AG04450 (cell line): ENCODE measurements at places on chromosomes 2 and 18.

DNA sequence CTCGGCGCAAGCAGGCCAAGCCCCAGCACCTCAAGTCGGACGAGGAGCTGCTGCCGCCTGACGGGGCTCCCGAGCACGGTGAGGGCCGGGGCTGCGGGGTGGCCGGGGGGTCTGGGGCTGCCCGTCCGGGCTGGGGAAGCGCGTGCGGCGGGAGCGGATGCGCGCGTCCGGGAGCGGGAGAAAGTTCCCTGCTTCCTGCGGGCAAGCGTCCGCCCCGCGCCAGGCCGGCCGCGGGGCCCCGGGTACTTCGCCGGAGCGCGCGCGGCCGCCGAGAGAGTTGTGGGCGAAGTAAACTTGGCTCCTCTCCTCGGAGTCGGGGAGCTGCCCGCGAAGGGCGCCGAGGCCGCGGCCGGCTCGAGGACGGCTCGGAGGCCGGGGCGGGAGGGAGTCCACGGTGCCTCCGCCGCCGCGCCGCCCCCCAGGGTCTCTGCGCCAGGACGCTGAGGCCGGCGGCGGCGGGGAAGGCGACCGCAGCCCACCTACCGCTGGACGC is 707 bp downstream of the SALL3 start:
- DNase-seq, result no peak

DNA sequence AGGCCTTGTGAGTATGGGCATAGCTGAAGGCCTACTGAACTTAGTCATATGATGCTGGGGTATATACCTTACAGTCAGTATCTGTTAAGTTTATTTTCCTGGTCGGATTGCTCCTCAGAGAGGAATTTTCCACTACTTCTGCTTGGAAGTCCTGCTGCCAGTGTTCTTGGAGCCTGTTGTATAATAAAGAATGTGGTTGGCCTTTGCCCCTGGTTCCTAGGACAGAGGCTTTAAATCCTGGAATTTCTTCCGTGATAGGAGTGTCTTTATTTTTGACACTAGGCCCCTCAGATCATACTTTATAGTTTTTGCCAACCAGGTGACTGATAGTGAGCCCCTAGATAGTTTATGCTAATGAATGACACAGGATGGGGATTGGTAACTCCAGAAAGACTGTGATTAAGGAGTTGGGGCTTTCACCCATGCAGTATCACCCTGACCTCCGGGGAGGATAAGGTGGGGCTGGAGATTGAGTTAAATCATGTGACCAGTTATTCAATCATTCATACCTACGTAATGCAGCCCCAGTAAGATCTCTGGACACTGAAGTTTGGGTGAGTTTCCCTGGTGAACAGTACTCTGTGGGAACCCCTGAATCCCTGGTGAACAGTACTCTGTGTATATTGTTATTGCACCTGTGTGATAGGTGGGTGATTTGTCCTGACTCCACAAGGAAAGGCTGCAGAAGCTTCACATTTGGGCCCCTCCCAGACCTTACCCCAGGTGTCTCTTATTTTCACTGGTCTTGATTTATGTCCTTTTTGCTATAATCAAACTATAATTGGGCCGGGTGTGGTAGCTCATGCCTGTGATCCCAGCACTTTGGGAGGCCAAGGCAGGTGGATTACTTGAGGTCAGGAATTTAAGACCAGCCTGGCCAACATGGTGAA is 56.9 kb downstream of the COMMD1 start:
- DNase-seq, result no peak

GRCh38 chr2:98084869-98085238 is 2.1 kb upstream of the VWA3B start:
- DNase-seq, result no peak

DNA sequence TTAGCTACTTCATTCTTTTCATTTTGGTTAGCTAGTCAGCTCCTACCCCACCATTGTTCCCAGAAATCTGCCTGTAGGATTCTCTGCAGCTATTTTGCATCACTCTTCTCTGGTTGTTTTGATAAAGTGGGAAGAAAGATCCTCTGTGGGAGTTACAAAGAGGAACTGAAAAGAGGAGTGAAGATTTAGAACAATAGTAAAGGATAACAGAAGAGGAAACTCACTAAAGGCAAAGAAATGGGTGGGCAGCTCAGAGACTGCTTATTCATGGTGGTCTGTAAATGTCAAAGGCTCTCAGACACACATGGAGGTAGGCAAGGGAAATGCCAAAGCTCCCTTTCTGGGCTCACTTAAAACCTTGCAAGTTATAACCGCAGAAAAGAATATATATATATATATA is 17.2 kb upstream of the CD207 start:
- no peak for DNase-seq

- DNase-seq, result no peak
Observed at GRCh38 chr18:40469851-40470250, 1485.2 kb upstream of the PIK3C3 start.

GRCh38 chr2:50831676-50832075 is 200.3 kb downstream of the NRXN1 start:
- DNase-seq, result no peak

DNA sequence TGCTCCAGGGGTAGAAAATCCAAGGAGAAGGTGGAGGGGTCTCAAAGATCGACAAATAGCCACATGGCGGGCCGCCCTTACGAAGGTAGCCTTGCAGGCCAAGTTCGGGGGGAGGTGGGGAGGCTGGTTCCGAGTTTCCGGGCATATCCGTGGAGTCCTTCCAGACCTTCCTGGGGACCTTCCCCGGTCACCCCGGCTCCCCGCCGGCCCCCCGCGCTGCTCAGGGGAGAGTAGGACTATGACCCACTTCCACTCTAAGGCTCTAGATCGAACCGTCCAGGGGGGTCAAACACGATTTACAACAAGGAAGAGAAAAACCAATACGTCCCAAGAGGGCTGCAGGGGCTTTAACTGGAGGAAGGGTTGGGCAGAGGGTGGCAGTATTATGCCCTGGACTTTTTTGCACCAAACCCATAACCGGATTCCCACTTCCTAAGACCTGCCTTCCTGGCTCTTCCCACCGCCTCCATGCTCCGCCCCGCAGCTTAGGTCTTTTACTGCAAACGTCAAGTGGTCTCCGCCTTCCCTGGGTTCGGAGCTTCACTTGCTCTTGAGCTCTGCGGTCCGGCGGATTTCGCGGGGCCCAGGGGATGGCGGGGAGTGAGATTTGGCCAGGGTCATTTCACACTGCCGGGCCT is 779 bp upstream of the LYPD6 start:
- DNase-seq, result no peak

- DNase-seq, result no peak
Observed at GRCh38 chr2:26584656-26585055, 56.5 kb downstream of the CIB4 start.

GRCh38 chr2:21117688-21118087 is 6.1 kb upstream of the TDRD15 start:
- DNase-seq, result no peak

- no peak for DNase-seq
Observed at GRCh38 chr2:25132299-25132635, 36.1 kb downstream of the POMC start.
